Gastrocnemius medialis (tissue), 4 donors: ENCODE measurements at places on chromosomes 1 and 21.

GRCh38 chr1:202199040-202199889, 5.7 kb downstream of the LGR6 start:
- no peaks in the 10 kb centered on the region for H3K36me3 ChIP-seq
- no peaks in the 10 kb centered on the region for H3K27me3 ChIP-seq
- H3K4me3 ChIP-seq, result no peak overlapping the region
- H3K4me1 ChIP-seq, result peaks cover 27% of the 10 kb centered on the region

DNA sequence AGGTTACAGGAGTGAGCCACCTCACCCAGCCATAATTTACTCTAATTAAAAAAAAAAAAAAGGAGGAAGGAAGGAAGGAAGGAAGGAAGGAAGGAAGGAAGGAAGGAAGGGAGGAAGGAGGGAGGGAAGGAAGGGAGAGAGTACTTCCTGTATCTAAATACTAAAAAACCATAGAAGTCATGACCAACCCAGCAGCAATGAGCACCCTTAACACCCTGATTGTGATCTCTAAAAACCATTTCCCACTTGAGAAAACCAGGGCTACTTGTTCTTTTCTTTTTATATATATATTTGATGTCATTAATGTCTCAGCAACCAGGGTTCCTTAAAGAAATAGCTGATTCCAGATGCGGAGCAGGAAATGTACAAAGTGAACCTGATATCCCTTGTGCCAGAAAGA, 31.2 kb downstream of the ARID4B start:
- no peak overlapping the region for H3K4me3 ChIP-seq
- no peaks in the 10 kb centered on the region for H3K36me3 ChIP-seq
- H3K27me3 ChIP-seq, result no peaks in the 10 kb centered on the region
- H3K4me1 ChIP-seq, result peaks cover 44% of the 10 kb centered on the region

DNA sequence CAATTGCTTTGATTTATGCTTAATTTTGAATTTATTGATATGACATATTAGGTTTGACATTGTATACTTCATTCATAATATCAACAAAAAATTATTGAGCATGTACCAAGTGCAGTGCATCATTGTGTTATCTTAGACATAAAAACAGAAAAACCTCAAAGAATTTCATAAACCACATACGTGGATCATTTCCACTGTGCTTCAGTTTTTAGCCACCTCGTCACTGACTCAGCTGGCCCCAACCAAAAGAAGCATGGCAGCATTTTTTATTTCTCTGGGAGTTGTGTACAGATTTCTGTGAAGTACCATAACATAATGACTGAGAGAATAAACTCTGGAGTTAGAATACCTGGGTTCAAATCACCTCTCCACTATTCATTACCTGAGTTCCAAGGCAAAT, 95.6 kb upstream of the C1orf87 start:
- no peaks in the 10 kb centered on the region for H3K36me3 ChIP-seq
- no peaks in the 10 kb centered on the region for H3K4me1 ChIP-seq
- H3K4me3 ChIP-seq, result no peak overlapping the region
- DNase-seq, result no peak
- H3K27me3 ChIP-seq, result no peaks in the 10 kb centered on the region
- H3K27ac ChIP-seq, result no peak overlapping the region

- H3K27ac ChIP-seq, result peak overlapping the region; percentile 61
- H3K4me1 ChIP-seq, result peaks cover 30% of the 10 kb centered on the region
- no peaks in the 10 kb centered on the region for H3K36me3 ChIP-seq
- DNase-seq, result no peak
These were observed 49.4 kb downstream of the NFIA start for GRCh38 chr1:61131716-61132115.

GRCh38 chr1:214902636-214903320, 179.8 kb upstream of the KCNK2 start:
- H3K27ac ChIP-seq, result no peak overlapping the region
- no peak overlapping the region for H3K4me3 ChIP-seq
- no peaks in the 10 kb centered on the region for H3K36me3 ChIP-seq

DNA sequence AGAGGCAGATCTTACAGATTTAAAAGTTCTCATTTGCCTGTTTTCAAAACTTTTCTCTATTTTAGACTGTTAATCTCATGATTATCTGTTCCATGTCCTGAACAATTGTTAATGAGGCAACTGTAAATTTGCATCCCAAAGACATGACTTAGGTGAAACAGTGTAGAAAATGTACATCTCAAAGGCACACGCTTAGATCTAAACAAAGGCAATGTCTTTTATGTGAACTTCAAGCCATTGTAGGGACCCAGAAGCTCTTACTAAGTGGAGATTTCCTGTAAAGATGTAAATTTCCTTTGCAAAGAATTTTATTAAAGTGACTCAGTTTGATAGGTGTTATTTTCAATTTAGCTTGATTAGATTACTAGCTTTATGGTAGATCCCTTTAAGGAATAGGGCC, 125.2 kb upstream of the F3 start:
- no peak overlapping the region for H3K4me3 ChIP-seq
- no peak for DNase-seq
- H3K27ac ChIP-seq, result no peak overlapping the region

DNA sequence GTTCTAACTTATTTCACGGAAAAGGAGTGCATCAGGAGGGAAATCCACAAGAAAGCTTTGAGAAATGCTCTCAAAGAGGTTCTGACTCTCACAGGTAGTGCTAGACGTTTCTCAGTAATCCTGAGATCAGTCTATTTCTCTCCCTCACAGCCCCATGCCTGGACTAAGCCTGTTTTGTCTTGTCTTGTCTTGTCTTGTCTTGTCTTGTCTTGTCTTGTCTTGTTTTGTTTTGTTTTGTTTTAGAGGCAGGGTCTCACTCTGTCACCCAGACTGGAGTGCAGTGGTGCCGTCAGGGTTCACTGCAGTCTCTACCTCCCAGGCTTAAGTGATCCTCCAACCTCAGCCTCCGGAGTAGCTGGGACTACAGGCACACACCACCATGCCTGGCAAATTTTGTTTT, 133.3 kb upstream of the SGIP1 start:
- no peaks in the 10 kb centered on the region for H3K27me3 ChIP-seq
- no peak for DNase-seq
- H3K4me3 ChIP-seq, result no peak overlapping the region
- no peak overlapping the region for H3K27ac ChIP-seq
- no peaks in the 10 kb centered on the region for H3K36me3 ChIP-seq
- H3K4me1 ChIP-seq, result peaks cover 9% of the 10 kb centered on the region
